ENCODE measurements at places on chromosomes 2 and 18.

GRCh38 chr2:3322311-3322970 lies 55.2 kb downstream of the EIPR1 start:
- no peak for DNase-seq
- H3K36me3 ChIP-seq = no peaks in the 10 kb centered on the region
- H3K27ac ChIP-seq = no peak overlapping the region
- no peaks in the 10 kb centered on the region for H3K4me1 ChIP-seq
- H3K27me3 ChIP-seq = no peaks in the 10 kb centered on the region

DNA sequence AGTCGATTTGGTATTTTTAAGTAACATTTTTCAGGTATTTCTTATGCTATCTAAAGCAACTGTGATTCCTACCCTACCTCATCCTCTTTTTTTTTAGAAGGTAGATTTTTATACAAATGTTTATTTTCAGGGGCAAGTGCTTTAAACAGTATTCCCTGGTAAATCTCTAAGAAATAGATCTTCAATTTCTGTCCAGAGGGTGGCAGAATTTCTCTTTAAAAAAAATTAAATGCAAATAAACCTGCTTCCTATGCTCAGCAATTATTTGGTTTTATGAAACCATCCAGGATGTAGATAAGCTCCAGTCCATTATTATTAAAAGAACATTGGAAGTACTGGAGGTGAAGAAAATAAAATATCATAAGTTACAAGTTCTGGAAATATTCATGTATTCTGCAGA lies 191.9 kb downstream of the MYO3B start:
- no peaks in the 10 kb centered on the region for H3K36me3 ChIP-seq
- H3K27ac ChIP-seq = no peak overlapping the region
- H3K4me3 ChIP-seq = no peak overlapping the region
- no peak for DNase-seq
- no peaks in the 10 kb centered on the region for H3K4me1 ChIP-seq

- H3K4me3 ChIP-seq = no peak overlapping the region
- no peak for DNase-seq
- H3K4me1 ChIP-seq = no peaks in the 10 kb centered on the region
- no peaks in the 10 kb centered on the region for H3K27me3 ChIP-seq
These were observed 94.1 kb downstream of the GALNT3 start for GRCh38 chr2:165699946-165700345.

GRCh38 chr2:38274286-38275276 lies 102.5 kb downstream of the ATL2 start:
- DNase-seq = no peak
- no peak overlapping the region for H3K27ac ChIP-seq
- H3K36me3 ChIP-seq = no peaks in the 10 kb centered on the region
- peaks cover 15% of the 10 kb centered on the region for H3K4me1 ChIP-seq

DNA sequence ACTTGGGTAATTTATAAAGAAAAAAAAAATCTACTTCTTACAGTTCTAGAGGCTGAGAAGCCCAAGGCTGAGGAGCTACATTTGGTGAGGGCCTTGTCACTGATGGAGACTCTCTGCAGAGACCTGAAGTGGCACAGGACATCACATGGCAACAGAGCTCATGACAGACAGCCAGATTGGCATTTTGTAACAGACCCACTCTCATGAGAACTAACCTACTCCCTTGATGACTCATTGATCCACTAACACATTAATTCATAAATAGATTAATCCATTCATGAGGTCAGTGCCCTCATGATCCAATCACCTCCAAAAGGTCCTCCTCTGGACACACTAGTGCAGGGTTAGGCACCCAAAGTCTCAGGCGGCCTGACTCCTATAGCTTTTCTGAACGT lies 318.4 kb downstream of the GULP1 start:
- no peak overlapping the region for H3K4me3 ChIP-seq
- no peak for DNase-seq
- H3K36me3 ChIP-seq = no peaks in the 10 kb centered on the region
- H3K27ac ChIP-seq = no peak overlapping the region

- no peaks in the 10 kb centered on the region for H3K36me3 ChIP-seq
- H3K4me3 ChIP-seq = no peak overlapping the region
- H3K4me1 ChIP-seq = peaks cover 13% of the 10 kb centered on the region
- no peaks in the 10 kb centered on the region for H3K27me3 ChIP-seq
- H3K27ac ChIP-seq = peak overlapping the region; percentile 49
These were observed 157.1 kb upstream of the SCN7A start for GRCh38 chr2:166651080-166651675.

DNA sequence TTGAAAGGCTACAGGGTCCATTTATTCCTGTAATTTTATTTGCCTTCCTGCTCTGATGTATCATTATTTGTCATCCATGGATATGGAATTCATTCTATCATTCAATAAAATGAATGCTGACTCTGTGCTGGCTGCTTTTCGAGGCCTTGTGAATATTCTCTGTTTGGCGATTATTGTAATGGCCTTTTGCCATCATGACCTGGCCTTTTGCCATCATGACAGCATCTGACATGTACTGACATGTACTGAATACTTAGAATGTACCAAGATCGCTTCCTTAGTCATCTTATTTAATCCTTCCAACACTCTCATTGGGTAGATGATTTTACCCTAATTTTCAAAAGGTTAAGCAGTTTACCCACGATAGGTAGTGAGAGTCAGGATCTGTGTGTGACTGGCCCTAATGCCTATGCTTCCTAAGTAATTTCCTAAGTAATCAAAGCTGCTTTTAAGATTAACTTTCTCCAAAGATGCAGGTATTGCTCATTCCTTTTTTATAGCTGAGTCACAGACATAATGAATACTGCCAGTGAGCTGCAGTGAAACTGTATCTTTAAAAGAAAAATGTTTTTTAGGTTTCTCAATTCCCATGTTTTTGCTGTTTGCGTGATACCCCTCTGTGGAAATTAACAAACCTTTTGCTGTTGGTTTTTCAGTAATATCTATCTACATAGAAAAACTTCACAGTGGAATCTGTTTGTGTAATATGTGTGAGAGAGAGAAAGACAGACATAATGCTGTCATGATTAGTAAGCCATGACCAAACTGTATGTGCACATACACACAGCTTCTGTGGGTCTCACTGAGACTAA lies 127.8 kb downstream of the CERS6 start:
- no peak overlapping the region for H3K4me3 ChIP-seq
- H3K27me3 ChIP-seq = no peaks in the 10 kb centered on the region
- peak overlapping the region; percentile 93 for H3K27ac ChIP-seq
- peak; percentile 76 for DNase-seq
- peaks cover 27% of the 10 kb centered on the region for H3K4me1 ChIP-seq

DNA sequence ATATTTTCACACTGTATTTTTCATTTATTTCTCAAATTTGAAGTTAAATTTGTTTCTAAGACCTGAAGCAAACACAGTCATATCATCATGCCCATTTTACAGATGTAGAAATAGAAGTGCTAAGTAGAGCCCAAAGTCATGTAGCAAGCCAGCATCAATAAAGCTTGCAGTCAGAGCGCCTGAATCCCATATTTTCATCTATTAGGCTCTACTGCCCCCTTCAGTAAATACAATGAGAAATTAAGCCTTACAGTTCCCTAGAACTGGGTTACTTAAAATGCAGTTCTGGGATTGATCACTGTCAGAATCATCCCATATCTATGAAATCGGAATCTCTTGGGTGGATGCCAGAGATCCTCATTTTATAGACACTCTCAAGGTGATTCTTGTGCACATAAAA lies 419.9 kb downstream of the TGIF1 start:
- DNase-seq = no peak
- no peak overlapping the region for H3K4me3 ChIP-seq
- H3K27me3 ChIP-seq = peaks cover 30% of the 10 kb centered on the region

DNA sequence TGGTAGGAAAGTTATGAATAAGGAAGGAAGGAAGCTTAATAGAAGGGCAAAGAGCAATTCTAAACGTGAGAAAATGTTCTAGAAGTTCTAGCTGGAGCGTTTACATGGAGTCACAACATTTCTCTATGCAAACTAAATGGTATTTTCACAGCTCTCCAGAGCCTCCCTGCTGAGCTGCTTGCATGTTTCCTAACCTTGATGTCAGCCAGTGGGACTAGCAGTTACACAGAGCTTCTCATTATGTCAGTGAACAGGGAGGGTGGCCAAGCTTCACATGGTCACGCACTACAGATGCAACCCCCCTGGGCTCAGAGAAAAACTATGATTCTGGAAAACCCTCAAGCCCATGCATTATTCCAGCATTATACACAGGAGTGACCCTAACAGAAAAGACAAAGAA lies 153.4 kb upstream of the CCDC150 start:
- no peaks in the 10 kb centered on the region for H3K36me3 ChIP-seq
- no peak overlapping the region for H3K27ac ChIP-seq
- H3K4me1 ChIP-seq = peaks cover 5% of the 10 kb centered on the region

DNA sequence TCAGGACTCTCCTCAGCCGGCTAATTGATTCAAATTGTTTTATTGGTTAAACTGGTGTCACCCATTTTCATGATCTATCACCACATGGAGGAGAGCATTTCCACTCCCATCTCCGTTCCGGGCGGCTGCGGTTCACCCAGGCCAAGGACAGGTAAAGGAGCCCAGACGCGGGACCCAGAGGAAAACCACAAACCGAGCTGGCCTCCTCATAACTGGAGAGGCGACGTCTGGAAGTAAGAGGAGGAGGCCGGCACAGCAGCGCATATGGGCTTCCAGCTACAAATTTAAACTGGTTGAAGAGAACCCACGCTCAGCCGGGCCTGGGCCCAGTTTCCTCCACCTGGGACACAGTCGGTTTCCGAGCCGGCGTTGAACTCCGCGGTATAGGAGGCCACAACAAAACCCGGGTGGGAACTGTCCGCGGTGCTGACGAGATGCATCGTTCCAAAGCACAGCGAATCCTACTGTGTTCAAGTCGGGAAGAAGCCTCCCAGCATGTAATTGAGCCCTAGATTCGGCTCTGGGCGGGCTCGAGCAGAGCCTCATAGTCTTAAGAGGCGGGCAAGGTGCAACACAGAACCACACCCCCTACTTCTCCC lies 3.0 kb upstream of the SKOR2 start:
- H3K27ac ChIP-seq = no peak overlapping the region
- DNase-seq = peak; percentile 12
- peaks cover 50% of the 10 kb centered on the region for H3K27me3 ChIP-seq
- no peaks in the 10 kb centered on the region for H3K36me3 ChIP-seq

- H3K4me1 ChIP-seq = no peaks in the 10 kb centered on the region
- no peaks in the 10 kb centered on the region for H3K27me3 ChIP-seq
- no peak overlapping the region for H3K27ac ChIP-seq
- no peak overlapping the region for H3K4me3 ChIP-seq
- no peaks in the 10 kb centered on the region for H3K36me3 ChIP-seq
These were observed 366.4 kb downstream of the ZNF521 start for GRCh38 chr18:24985586-24985985.

DNA sequence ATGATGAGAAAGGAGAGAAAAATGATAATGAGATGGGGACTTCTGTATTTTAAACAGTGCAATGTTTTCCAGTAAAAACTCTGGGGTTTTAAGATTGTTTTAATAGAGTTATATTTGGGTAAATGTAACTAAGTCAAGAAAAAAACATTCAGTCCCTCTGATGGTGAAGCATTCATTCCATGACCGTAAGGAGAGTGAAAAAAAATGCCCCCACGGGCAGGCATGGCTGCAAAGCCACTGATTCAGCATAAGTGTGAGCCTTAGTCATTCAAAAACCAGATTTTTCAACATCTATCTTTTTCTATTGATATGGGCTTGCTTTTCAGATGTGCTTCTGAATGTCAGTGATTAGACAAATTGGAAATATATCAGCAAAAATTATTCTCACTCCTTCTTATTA lies 957.8 kb downstream of the SLC4A3 start:
- no peak for DNase-seq
- H3K36me3 ChIP-seq = no peaks in the 10 kb centered on the region
- no peaks in the 10 kb centered on the region for H3K4me1 ChIP-seq
- H3K27ac ChIP-seq = no peak overlapping the region

- peaks cover 19% of the 10 kb centered on the region for H3K4me1 ChIP-seq
- no peak for DNase-seq
- H3K27ac ChIP-seq = no peak overlapping the region
- no peaks in the 10 kb centered on the region for H3K27me3 ChIP-seq
- peak overlapping the region; percentile 82 for H3K4me3 ChIP-seq
- H3K36me3 ChIP-seq = peaks cover 56% of the 10 kb centered on the region
These were observed 1.4 kb downstream of the CEP76 start for GRCh38 chr18:12701161-12701560.

DNA sequence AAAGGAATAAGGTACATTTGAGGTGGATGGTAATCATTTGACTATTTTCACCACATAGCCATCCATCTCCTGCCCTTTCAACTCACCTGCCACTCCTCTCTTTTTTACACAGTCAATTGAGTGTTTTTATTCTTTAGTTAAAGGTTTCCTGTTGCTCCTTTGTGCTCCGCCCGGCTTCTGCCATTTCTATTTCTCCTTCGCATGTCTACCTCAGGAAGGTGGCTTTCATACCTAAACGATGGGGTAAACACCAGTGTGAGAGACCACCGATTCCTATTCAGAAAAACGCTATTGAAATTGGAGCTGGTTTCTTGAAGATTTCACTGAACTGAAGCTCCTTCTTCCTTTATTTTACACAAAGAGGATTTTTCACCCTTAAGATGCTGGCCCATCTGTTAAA lies 1628.0 kb upstream of the PIK3C3 start:
- H3K27ac ChIP-seq = no peak overlapping the region
- no peaks in the 10 kb centered on the region for H3K36me3 ChIP-seq
- no peak overlapping the region for H3K4me3 ChIP-seq
- no peaks in the 10 kb centered on the region for H3K4me1 ChIP-seq
- DNase-seq = no peak

GRCh38 chr2:183718246-183718645 lies 594.0 kb downstream of the NUP35 start:
- H3K4me1 ChIP-seq = no peaks in the 10 kb centered on the region
- H3K27me3 ChIP-seq = no peaks in the 10 kb centered on the region
- H3K4me3 ChIP-seq = no peak overlapping the region
- H3K36me3 ChIP-seq = no peaks in the 10 kb centered on the region
- DNase-seq = no peak
- H3K27ac ChIP-seq = no peak overlapping the region

GRCh38 chr2:202375033-202375608 lies 1.0 kb upstream of the BMPR2 start:
- H3K27ac ChIP-seq = peak overlapping the region; percentile 97
- peak; percentile 95 for DNase-seq
- H3K36me3 ChIP-seq = peaks cover 15% of the 10 kb centered on the region

DNA sequence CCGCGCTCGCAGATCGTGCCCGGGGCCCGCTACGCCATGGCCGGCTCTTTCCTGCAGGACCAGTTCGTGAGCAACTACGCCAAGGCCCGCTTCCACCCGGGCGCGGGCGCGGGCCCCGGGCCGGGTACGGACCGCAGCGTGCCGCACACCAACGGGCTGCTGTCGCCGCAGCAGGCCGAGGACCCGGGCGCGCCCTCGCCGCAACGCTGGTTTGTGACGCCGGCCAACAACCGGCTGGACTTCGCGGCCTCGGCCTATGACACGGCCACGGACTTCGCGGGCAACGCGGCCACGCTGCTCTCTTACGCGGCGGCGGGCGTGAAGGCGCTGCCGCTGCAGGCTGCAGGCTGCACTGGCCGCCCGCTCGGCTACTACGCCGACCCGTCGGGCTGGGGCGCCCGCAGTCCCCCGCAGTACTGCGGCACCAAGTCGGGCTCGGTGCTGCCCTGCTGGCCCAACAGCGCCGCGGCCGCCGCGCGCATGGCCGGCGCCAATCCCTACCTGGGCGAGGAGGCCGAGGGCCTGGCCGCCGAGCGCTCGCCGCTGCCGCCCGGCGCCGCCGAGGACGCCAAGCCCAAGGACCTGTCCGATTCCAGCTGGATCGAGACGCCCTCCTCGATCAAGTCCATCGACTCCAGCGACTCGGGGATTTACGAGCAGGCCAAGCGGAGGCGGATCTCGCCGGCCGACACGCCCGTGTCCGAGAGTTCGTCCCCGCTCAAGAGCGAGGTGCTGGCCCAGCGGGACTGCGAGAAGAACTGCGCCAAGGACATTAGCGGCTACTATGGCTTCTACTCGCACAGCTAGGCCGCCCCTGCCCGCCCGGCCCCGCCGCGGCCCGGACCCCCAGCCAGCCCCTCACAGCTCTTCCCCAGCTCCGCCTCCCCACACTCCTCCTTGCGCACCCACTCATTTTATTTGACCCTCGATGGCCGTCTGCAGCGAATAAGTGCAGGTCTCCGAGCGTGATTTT lies 7.6 kb downstream of the TBR1 start:
- no peaks in the 10 kb centered on the region for H3K27me3 ChIP-seq
- H3K36me3 ChIP-seq = no peaks in the 10 kb centered on the region
- no peak overlapping the region for H3K4me3 ChIP-seq
